ENCODE measurements at places on chromosomes 12 and 14.

GRCh38 chr12:46555406-46555852 lies 182.9 kb upstream of the SLC38A2 start:
- peak; percentile 89 for DNase-seq

DNA sequence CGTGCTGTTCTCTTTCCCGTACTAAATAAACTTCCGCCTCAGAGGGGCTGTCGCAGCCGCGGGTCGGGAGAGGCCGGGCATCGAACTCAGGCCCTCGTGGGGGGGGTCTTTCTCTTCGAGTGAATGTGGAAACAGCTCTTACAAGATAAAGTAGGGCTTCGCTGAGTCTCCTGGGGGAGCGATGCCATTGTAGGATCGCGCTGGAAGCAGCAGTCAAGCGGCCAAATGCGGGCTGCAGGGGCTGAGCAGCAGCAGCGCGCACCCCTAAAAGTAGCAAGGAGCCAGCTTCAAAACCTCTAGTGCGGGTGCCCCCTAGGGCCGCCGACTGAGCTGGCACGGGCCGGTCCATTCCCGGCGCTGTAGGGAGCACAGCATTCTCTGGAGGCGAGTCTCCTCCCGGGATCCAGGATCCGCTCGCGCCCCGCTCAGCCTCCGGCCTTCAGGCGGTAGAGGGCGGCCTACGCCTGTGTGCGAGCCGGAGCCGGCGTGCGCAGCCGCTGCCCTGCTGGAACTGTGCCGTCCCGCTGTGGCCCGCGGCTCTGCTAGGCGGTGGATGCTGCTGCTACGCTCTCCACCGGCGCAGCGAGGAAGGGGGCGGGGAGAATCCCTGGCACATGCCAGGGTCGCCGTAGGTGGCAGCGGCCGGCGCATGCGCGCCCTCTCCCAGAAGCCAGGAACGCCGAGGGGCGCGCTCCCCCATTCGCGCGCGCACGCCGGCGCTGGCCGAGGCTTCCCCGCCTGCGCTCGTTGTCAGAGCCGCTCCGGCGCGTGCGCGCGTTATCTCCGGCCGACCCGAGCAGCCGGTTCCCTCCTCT lies at the start of gene FUT8:
TSS of gene FUT8 (plus strand) at position 699 of the 815 bp plus-strand sequence. CDS start 148,834 bp downstream, outside the sequence.
- DNase-seq, result peak; percentile 97

GRCh38 chr12:109247831-109248654 lies 61.0 kb downstream of the FOXN4 start:
- no peak for DNase-seq

DNA sequence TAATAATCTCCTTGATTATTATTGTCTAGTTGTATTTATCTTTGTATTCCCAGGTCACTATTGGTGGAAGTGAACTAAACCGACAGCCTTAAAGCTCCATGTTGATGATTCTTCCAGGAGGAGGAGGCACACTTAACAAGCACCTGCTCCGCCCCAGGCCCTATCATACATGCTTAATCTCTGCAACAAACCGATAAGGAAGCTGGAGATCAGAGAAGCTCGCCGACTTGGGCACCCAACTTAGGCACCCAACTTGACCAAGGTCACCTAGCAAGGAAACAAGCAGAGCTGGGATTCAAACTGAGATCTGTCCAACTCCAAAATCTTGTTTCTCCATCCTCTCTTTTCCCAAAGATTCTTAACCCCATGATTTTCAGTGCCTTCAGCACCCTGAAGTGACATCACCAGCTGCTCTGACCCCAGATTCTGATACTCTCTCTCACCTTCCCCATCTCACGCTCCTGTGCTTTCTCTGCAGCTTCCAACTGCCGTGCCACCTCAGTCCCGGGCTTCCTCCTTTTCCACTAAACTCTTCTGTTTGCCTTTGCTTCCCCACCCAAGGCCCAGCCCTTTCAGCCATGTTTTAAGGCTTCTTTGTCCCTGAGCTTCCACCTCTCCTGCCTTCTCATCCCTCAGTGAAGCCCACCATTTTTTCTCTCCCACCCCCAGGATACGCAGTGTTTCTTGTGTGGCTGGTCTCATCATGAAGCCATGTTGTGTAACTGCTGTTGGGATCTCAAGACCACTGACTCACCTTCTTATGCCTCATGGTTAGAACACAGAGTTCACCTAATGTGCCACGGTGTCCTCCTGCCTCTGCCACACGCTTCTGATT lies 6.6 kb upstream of the KRT18 start:
- DNase-seq, result no peak

DNA sequence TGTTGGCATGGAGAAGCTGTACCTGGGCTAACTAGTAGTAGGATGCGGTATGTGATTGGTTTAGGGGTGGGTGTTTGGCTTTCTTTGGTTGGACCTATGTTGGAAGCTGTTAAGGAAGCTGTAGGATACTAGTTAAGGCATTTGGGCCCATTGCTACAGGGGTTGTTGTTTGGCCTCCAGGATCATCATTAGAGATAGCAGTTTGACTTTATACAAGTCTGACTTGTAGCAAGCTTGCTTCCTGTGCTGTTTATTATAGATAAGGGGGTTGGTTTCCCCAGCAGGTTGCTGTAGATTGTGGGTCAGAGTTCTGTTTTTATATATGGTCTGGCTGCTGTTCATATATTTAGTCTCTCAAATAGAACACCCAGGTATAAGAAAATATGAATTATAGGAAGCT lies 1.4 kb upstream of the PRIM1 start:
- DNase-seq, result no peak

- peak; percentile 63 for DNase-seq
Observed at GRCh38 chr12:108369736-108370396, 30.8 kb upstream of the CMKLR1 start.

DNA sequence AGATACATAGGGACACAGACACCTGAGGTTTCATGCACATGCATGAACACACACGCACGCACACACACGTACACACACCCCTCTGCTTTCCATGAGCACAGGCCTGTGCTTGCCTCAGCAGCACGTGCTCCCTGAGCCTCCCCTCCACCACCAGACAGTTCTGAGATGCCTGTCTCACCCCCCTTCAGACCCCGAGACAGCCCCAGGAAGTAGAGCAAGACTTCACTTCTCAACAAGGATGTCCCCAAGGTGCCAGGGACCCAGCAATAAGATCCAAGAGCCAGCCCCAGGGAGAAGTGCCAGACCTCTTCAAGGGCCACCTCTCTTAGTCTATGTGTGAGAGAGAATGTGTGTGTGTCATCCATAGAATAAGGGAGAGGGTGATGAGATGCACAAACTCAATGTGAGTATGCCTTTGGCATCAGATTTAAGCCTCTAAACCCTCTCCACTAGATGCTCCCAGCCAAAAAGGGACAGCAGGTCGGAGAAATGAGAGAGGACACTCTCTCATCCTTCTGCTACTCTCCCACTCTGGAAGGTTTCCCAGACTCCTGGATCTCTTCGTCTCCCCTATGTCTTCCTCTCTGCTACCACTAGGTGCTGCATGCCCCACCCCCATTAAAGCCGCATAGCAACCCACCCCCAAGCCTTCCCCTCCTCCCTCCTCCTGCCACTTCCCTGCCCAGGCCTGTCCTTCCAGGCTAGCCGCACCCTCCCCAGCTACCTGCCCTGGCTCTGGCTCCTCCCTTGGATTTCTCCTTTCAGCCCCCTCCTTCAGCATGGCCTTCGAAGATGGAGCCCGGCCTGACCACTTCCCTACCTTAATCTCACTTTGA lies 7.7 kb downstream of the RARG start:
- DNase-seq, result peak; percentile 42

GRCh38 chr14:91755570-91756295 lies 23.8 kb upstream of the CATSPERB start:
- peak; percentile 24 for DNase-seq
